ENCODE measurements at places on chromosomes 16 and 17.

DNA sequence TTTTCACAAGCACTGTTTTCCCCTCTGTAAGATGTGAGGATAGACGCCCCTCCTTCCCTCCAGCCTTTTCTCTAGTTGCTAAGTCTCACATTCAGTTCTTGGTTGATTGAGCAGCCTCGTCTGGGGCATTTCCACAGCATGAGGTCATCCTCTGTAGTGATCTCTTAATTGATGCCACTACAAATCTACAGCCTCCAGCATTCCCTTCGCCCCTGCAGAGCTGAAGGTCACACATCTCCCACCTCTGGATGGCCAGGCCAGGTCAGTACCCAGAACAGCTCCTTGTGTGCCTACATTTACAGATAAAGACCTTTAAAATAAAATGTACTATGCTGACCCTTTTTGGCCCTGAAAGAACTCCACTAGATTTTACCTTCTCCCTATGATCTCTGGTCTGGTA is 32.5 kb upstream of the CDH11 start:
- DNase-seq, result peak; percentile 86

DNA sequence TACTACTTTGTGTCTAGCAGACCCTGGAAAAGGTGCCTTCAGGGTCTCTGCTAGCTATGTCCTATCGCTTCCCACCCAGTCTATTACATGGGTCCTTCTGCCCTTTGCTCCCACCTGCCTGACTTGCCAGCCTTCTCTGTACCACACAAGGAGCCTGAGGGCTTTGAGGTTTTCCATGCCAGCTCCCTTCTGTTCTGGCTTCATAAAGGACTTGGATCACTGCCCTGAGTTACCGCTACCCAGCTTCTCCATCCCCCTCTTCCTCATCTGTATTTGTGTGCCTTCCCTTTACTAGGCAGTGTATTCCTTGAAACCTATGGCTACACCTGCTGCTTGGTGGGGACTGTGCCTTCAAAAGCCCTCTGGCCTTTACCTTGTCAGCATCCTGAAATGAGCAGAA is 19.6 kb upstream of the LLGL1 start:
- no peak for DNase-seq

DNA sequence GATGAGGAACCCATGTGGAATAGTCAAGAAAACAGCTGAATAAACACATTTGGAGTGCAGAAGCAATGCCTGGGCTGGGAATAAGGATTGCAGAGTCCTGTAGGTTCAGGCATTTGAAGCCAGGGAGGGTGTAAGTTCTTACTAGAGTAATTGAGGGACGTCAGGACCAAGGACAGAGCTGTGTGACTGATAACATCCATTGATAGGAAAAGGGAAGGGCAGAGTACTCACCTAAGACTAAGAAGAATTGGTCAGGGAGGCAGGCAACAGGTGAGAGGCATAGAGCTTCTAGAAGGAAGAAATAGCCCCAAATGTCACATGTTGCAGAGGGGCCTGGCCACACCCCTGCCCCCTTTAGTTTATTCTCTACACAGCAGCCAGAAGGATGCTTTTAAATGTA is 79.8 kb upstream of the TMEM132E start:
- peak; percentile 86 for DNase-seq

DNA sequence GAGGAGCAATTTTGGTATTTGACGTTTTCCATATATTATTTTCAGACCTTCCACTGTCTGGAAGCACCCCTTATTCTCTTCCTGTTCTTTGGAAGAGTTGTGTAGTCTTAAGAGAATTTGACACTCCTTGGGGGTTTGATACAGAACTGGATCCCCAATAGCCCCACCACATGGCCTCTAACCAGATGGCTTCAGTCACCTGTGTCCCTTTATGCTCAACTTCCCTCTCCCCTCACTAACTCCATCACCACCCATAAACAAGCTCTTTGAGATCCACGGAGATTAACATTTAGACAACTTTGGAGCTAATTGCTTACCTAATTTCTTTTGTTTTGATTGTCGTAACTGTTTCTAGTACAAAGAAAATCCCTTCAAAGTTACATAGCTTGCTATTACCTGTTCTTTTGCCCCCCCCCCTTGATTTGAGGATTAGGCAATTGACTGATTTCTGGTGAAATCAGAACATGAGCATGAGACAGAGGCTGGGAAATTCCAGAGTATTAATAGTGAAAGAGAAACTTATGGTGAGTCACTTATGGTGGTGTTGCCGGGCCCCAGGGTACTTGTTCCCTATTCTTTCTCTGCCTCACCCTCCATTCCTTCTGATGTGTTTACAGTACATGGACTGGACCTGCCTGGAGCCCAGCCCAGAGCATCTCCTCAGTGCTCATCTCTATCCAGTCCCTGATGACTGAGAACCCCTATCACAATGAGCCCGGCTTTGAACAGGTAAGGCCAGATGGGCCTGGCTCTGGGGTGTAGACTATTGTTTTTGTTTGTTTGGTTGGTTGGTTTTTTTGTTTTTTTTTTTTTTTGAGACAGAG is 7.5 kb downstream of the UBE2Z start:
- no peak for DNase-seq

- no peak for DNase-seq
Observed at GRCh38 chr17:55676274-55676673, 46.4 kb downstream of the TMEM100 start.

- DNase-seq, result peak; percentile 54
Observed at GRCh38 chr17:7589891-7590691, at the start of gene SOX15. Gene SOX15 (minus strand): TSS chr17:7590094. CDS start chr17:7589676, 418 bp downstream.

DNA sequence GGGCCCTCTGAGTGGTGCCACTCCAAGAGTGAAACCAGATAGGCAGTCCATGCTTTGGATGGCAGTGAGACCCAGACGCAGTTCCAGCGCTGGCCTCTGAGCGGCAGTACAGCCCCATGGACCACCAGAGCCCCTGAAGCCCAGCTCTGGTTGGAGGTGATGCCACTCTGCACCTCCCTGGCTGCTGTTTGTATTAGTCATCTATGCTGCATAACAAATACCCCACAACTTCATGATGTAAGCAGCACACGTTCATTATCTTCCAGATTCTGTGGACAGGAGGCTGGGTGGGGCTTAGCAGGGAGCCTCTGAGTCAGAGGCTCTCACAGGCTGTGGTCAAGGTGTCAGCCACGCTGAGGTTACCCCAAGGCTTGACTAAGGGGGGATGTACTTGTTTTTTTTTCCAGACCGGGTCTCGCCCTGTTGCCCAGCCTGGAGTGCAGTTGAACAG is 5.1 kb upstream of the NME4 start:
- peak; percentile 75 for DNase-seq

DNA sequence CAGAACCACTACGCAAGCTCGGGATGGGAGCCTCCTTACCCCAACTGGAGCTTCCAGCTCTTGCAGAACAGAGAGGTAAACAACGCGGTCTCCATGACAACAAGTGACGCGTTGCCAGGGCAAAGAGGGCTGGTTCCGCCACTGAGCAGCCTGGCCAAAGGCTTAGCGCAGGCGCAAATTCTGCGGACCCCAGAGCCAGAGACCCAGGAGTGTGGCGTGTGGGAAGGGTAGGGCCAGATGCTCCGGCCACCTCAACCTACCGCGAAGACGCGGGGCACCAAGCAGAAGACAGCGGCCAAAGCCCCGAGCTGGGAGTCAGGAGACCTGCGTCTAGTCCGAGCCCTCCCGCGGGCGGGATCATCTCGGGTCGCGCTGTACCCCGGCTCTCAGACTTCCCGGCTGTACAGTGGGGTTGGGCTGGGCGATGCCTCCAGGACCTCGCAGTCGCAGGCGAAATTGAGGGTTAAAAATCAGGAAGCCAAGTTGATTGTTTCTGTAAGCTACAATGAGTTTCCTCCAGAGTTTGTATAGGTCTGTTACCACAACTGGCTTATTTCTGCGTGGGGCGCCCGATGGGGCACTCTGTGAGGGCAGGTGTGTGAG is at the start of gene TEKT1:
TSS of gene TEKT1 (minus strand) at position 69 of the 603 bp plus-strand sequence. CDS start 1,353 bp downstream, outside the sequence.
- peak; percentile 97 for DNase-seq

GRCh38 chr17:40791787-40792436 is 7.8 kb downstream of the KRT28 start:
- DNase-seq, result peak; percentile 52

DNA sequence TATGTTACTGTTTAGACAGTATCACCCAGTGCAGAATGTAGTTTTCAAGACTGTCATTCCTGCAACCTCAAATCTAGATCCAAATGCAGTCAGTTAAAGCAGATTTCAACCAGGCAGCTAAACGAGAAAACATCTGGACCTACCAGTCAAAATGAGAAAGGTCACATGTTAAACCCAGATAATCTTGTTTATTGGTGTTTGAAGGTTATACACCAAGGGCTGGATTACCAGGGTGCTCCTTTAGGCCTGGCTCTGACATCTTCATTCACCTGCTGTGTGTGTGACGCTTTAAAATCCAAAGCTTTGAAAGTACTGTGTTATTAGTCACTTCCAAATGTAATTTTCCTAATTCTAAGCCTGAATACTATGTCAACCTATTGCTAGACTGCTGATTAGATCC is 54.9 kb downstream of the IKZF3 start:
- DNase-seq, result no peak

DNA sequence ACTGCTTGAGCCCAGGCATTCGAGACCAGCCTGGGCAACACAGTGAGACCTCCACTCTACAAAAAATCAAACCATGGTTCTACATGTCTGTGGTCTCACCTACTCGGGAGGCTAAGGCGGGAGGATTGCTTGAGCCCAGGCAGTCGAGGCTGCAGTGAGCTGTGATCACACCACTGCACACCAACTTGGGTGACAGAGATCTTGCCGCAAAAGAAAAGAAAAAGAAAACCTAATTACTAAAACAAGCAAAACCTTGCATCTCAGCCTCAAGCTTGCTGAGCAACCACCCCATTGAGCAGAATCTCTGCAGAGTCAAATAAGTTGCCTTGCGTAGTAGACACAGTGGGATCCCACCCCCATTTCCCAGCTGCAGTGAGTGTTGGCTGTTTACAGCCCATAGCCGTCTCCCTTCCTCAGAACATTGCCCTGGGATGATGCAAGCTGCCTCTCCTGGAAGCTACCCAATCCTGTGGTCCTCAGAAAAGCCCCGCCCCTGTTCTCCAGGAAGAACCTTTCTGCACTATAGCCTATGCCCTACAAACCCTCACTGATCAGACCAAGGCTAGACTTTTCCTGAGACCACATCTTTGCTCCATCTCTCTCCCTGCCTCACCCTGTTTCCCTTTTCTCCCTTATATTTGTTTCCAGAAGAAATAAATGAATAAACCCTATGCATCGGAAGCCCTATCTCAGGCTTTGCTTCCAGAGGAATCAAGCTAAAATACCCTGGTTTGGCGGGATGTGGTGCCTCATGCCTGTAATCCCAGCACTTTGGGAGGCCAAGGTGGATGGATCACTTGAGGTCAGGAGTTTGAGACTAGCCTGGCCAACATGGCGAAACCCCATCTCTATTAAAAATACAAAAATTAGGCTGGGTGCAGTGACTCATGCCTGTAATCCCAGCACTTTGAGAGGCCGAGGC is 16.7 kb upstream of the ERN2 start:
- DNase-seq, result no peak

DNA sequence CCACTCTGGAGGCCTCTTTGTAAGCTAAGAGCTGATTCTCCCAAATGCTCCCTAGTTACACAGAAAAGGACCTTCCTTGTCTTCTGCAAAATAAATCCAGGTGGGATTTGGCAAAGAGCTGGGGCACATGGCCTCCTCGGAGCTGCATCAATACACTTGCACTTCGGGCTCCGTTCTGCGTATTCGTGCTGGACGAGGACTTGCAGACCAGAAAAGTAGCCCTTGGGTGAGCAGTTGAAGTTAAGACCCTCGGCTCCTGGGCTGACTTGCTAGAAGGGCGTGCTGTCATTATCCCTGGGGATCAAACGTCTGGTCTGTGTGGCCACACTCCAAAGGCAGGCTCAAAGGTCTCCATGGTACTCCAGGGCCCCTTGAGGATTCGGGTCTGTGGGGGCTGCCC is 144.2 kb upstream of the RPH3AL start:
- no peak for DNase-seq

GRCh38 chr16:79293836-79294460 is 306.6 kb downstream of the MAF start:
- no peak for DNase-seq

GRCh38 chr17:74353446-74354060 is 8.1 kb downstream of the BTBD17 start:
- DNase-seq, result no peak

- peak; percentile 20 for DNase-seq
Observed at GRCh38 chr17:19546289-19547065, 12.8 kb downstream of the SLC47A1 start.

DNA sequence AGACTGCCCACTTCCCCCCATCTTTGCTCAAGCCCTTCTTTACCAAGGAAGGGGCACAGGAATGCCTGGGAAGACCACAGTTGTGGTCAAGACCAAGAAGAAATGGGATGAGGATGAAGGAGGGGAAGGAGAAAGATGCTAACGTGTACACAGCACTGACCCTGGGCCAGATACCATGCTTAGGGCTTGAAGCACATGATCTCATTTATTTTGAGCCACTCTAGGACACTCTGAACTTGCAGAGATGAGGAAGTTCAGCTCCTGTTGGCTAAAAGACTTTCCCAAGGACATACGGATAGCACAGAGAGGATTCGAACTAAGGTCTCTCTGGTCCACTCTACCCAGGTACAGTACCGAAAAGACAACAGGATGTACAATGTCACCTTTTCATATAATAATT is 42.6 kb downstream of the PIK3R5 start:
- DNase-seq, result no peak

DNA sequence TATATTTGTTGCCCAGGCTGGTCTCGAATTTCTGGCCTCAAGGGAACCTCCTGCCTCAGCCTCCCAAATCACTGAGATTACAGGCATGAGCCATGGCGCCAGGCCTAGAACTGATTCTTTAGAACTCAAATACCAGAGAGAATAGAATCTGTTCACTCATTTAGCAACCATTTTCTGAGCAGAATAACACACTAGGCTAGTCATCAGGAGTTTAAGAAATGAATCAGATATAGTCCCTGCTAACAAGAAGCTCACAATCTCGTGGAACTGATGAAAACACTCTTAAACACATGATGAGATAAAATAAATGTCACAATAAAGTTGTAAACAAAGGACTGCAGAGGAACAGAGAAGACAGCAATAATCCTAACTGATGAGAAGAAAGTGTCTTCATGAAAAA is 55.8 kb upstream of the ADCY9 start:
- DNase-seq, result no peak

- DNase-seq, result no peak
Observed at GRCh38 chr17:58315281-58315711, 13.3 kb downstream of the TSPOAP1 start.

DNA sequence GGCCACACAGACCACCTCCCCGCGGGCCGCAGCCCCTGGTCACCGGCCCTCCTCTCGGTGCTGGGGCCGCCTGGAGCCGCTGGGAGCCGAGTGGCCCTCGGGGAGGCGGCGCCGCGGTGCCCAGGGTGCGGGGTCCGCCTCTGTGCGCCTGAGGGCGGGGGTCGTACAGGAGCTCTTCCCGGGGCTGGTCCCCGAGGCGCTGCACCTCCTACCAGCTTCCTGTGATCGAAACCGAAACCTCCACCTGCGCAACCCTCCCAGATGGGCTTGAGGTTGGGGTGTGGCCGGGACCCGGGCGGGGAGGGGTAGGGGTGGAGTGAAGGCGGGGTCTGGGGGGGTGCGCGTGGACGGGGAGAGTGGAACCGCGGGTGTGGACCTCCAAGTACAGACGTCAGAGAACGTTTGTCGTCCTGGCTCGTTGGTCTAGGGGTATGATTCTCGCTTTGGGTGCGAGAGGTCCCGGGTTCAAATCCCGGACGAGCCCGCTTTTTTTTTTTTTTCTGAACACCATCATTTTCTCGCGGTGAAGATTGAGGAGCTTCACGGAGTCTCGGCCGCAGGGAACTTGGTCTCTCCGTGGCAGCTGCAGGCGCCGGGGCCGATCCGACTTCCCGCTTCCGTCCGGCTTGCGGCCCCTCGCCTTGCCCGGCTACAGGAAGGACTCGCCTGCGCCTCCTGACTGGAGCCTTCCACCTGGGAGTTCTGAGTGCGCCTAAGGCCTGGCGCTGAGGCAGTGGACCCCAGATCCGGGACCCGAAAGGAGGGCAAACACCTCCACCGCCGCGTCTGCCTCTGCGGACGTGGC is 23.9 kb downstream of the ZNF213 start:
- DNase-seq, result peak; percentile 83

All from neural progenitor cell (in vitro differentiated cells).